ENCODE measurements at places on chromosomes 16 and 17.

DNA sequence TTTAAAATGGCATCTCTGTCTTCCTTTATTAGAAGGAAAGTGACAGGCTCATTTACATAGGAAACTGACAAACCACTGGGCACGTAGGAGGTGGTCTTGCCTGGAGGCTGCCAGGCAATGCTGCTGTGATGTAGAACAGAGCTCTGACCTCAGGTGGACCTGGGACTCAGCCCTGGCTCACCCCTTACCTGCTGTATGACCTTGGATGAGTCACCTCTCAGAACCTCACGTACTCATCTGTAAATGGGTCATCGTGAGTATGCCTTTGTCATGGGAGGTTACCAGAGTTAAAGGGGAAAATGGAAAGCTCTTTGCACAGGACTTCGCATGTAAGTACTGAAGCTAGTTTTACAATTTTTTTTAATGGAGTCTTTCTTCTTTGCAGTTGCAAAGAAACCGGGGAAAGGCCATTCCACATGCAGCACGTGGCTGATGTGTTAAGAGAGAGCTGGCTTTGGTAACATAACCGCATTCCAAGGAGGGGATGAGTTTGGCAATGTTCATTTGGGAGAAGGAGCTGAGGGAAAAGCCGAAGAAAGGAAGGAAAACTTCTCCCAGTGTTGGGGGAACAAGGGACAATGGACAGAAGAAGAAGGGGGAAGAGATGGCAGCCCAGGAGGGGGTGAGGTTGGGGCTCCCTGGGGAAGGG is 37.4 kb upstream of the LONP2 start:
- no peak for DNase-seq

GRCh38 chr16:20301840-20302239 is 25.5 kb downstream of the GP2 start:
- DNase-seq = no peak

DNA sequence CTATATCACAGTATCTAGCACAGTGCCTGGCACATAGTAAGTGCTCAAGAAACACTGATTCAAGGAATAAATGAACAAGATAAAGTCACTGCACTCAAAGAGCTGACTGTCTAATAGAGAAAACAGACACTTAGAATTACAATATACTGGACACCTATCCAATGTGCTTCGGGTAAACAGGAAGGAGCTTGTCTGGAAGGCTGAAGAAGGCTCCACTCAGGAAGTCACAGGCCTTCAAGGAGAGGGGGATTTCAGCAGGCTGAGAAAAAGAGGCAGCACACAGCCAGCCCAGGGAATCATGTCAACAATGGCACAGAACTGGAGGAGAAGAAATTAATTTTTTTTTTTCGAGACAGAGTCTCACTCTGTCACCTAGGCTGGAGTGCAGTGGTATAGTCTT is 9.7 kb upstream of the IL4R start:
- no peak for DNase-seq

DNA sequence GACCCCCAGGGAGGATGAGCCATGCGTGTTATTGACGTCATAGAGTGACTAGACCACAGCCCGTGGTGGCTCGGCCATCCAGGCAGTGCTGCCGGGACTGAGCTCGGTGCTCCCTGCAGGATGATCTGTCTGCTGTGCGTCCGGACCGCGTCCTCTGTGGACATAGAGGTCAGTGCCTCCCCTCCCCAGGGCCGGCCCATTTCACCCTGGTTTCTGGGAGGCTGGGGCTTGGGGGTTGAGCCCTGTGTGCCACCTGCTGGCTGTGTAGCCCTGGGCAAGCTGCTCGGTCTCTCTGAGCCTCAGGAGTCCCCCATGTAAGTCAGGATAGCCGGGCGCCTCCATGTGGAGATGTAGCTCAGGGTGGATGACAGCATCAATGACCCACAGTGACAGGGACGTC is 8.3 kb downstream of the TSC2 start:
- no peak for DNase-seq

DNA sequence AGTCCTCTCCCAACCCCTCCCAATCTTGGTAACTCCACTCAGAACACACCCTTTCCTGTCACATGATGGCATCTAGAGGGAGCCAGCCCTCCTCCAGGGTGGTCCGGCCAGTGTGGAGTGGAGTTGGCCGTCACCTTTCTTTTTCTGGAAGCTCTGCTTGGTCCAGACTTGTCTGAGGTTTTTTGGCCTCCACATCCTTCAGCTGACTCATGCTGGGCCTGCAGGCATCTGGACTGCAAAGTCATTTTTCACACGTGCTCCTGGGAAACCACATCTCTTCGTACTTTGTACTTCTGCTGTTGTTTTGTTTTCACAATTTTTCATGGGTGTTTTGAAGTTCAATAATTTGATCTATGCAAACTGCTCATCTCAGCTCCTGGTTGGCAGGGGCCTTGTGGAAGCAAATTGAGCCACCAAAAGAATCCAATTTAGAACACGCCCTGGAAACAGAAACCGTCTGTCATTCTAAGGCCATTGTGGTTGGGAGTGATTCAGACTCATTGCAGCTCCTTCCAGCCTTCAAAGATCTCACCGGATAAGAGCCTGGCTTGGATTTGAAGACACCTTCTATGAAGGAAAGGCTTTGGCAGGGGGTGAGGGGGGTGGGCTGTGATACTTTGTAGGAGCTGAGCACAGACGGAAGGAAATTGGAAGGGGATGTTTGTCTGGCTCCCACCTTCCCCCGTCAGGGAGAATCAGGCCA is 42.4 kb upstream of the NF1 start:
- no peak for DNase-seq

- DNase-seq = no peak
These were observed 1.2 kb upstream of the ZMYND15 start for GRCh38 chr17:4738136-4739121.
